ENCODE measurements at places on chromosomes 5 and 9.

DNA sequence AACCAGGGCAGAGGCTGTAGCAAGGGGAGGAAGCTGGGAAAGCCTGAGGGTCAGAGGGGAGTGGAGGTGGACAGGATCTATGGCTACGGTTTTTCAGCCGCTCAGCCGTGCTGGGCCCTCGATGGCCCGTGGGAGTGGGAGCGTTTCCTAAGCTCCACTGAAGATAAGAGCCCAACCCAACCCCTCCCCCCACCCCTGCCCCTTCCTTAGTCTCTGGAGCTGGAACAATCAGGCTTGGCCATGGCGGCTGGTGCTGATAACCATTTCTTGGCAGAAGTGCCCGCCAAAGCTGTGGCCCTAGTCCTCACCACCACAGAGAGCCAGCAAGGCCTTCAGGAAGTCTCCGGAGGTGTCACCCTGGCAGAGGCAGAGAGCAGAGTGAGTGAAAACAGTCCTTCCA, 20.3 kb upstream of the TNIP1 start:
- DNase-seq = no peak

DNA sequence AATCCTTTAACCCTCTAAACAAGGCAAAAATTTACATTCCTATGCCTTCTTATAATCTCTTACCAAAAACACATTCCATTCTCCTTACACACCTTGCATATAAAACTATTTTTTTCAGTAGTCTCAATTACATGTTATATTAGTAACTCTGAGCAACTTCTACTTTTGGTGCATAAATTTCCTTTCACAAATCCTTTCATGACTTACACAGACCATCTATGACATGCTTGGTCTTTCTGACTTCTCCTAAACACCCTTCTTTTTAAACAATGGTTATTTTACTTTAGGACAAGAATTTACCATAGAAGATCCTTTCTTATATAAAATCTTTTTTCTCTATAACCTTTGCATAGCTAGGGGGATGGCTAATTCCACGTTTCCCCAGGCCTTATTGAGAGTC, 208.0 kb upstream of the ARRDC3 start:
- DNase-seq = no peak

DNA sequence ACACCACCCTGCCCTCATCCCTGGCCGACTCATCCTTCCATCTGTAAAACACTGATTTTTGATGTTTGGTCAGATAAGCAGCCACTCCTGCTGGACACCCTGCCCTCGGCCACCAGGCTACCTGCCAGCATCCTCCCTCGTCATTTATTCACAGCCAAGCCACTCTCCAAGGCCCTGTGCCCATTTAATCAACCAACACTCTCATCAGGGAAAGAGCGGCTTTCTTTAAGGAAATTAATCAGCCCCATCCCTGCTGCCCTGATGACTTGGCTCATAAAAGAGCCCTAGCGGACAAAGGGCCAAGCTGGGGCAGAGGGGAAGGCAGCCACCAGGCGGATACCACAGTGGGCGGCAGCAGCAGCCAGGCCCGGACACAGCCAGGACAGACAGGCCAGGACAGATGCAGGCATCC, 52.4 kb downstream of the GOLM1 start:
- no peak for DNase-seq

DNA sequence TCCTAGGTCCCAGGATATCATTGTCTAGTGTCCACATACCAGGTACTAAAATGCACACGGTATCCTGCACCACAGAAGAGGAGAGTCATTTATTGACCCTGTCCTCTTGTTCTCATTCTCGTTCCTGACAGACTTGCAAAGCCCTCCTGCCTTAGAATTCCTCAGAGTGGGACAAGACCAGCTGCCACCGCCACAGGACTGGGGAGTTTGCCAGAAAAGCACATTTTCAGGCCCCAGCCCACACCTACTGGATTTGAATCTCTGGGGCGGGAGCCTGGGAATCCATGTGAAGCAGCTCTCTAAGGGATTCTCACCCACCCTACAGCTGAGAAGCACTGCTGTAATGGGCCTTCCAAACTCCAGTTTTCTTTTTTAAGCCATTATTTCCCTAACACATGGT, 68.0 kb upstream of the FANCC start:
- no peak for DNase-seq

- no peak for DNase-seq
Measured at GRCh38 chr9:132662152-132662945, 7.4 kb downstream of the DDX31 start.

GRCh38 chr9:37220971-37221370, 100.6 kb downstream of the ZCCHC7 start:
- DNase-seq = no peak

Measured in large intestine (tissue), 12 donors.